ENCODE measurements at places on chromosomes 2 and 18. TPM values are rescaled to one million over a fixed set of nuclear protein-coding genes. Genes with fewer than 3 reads are reported as not detected.

The EFR3B gene
- 1.4 TPM for total RNA-seq

The RGPD3 gene
- 0.09 TPM for total RNA-seq

The SLC35G4 gene
- not detected for total RNA-seq

The SULT1C4 gene
- not detected for total RNA-seq

The C2orf80 gene
- not detected for total RNA-seq

The RUFY4 gene
- not detected for total RNA-seq

The ITPRIPL1 gene
- 0.43 TPM for total RNA-seq

The STARD6 gene
- not detected for total RNA-seq

The RAB17 gene
- total RNA-seq, result 0.28 TPM

The LYG1 gene
- total RNA-seq, result 0.43 TPM

The DCC gene
- not detected for total RNA-seq

The TDRD15 gene
- total RNA-seq, result not detected

Data from smooth muscle cell of bladder (primary cell).